ENCODE measurements at places on chromosomes 16 and 17. TPM values are rescaled to one million over a fixed set of nuclear protein-coding genes. Genes with fewer than 3 reads are reported as not detected.

CACNG1 gene
- not detected for total RNA-seq

DNA sequence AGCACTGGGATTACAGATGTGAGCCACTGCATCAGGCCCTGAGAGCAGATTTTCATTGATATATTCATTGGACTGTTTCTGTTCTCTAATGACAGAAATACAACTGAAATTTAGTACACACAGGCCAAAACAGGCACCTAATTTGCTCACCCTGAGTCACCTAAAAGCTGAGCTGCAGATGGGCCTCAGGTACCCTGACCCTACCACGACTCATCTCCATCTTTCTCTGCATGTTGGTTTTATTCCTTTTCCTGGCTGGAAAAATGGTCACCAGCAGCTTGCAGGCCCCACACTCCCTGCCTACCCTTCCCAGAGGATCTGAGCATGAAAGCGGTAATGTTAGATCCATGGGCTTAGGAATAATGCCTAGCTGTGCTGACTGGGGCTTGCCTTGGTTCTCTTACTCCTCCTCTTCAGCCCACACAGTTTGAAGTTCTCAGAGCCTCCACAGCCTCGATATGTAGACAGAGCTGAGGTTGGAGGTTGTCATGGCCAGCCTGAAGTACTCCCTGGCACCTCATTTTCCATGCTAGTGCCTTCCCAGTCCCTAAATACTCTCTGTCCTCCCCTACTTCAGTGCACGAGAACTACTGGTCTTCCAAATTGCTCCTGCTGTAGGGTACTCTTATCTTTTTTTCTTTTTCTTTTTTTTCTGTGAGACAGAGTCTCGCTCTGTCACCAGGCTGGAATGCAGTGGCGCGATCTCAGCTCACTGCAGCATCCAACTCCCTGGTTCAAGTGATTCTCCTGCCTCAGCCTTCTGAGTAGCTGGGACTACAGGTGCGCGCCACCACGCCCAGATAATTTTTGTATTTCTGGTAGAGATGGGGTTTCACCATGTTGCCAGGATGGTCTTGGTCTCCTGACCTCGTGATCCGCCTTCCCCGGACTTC is 51.1 kb downstream of the CENPV start:
- DNase-seq: no peak

DNA sequence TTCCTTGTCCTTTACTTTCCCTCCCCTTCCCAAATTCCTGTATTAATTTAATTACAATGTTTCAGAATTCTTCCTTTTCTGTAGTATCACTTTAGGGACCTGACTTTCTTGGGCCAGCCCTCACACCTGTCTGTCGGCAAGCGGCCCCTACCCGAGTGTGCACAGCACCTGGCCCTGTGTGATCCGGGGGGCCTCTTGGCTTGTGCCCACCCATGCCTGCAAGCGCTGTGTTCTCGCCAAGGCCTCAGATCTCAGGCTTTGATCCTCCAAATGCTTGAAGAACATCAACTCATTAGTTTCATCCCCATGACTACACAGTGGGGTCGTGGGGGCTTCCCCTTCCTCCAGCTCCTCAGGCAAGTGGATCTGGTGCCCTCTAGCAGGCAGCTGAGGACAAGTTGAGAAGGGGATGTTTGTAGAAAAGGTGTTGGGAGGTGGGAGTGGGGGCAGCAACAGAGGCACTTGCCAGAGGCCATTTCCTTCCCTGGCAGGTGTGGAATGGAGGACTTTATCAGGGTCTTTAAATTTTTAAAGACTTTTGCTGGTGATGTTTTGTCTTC is 15.7 kb upstream of the CDH3 start:
- no peak for DNase-seq

- peak; percentile 72 for DNase-seq
These were observed 32.4 kb downstream of the SMARCE1 start for GRCh38 chr17:40615068-40615840.

DNA sequence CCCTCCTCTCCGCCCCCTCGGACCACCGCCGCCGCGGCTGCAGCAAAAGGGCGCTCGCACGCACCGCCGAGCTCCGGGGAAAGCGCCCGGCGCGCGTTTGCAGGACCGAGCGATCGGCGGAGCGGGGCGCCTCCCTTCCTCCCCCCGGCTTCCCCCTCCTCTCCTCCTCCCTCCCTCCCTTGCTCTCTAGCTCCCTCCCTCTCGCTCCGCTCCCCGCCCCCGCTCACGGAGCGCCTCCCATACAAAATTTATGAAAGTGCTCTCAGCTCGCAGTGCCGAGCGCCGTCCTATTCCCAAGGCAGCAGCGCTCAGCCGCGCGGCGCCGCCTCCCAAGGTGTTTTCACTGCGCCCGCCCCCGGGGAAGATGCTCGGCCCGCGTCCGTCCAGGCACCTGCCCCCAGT is at the start of gene RTN4RL1:
Gene RTN4RL1 (minus strand): TSS at position 115 of the 402 bp plus-strand sequence. CDS start 469 bp downstream, outside the sequence.
- DNase-seq: peak; percentile 60

LRRC59 gene
- 102 TPM for total RNA-seq

GRCh38 chr16:60907645-60908044 is 1128.6 kb downstream of the CDH8 start:
- no peak for DNase-seq

TRPV2 gene
- total RNA-seq: 5.3 TPM

HSPB9 gene
- not detected for total RNA-seq

TMEM92 gene
- 12.9 TPM for total RNA-seq

KRT27 gene
- not detected for total RNA-seq

DNA sequence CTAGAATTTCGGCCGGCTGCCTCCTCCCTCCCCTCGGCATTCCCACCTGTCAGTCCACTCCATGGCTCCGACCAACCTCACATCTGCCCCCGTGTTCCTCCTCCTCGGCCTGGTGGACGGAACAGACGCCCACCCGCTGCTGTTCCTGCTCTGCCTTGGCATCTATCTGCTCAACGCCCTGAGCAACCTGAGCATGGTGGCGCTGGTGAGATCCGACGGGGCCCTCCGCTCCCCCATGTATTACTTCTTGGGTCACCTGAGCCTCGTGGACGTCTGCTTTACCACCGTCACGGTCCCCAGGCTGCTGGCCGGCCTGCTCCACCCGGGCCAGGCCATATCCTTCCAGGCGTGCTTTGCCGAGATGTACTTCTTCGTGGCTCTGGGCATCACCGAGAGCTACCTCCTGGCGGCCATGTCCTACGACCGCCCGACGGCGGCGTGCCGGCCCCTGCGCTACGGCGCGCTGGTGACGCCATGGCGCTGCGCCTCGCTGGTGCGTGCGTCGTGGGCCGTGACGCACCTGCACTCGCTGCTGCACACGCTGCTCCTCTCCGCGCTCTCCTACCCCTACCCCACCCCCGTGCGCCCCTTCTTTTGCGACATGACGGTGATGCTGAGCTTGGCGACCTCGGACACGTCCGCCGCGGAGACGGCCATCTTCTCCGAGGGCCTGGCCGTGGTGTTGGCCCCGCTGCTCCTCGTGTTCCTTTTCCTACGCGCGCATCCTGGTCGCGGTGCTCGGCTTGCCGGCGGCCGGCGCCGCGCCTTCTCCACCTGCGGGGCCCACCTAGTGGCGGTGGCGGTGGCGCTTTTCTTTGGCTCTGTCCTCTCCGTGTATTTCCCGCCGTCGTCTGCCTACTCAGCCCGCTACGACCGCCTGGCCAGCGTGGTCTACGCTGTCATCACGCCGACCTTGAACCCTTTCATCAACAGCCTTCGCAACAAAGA is at the start of gene OR3A2:
Gene OR3A2 (minus strand): TSS at position 440 of the 948 bp plus-strand sequence.
- no peak for DNase-seq

GRCh38 chr16:88731699-88732098 is 25.4 kb downstream of the CTU2 start:
- peak; percentile 34 for DNase-seq

- no peak for DNase-seq
These were observed 31.0 kb upstream of the ST6GALNAC1 start for GRCh38 chr17:76674600-76674999.

ARL5C gene
- total RNA-seq: not detected

DNA sequence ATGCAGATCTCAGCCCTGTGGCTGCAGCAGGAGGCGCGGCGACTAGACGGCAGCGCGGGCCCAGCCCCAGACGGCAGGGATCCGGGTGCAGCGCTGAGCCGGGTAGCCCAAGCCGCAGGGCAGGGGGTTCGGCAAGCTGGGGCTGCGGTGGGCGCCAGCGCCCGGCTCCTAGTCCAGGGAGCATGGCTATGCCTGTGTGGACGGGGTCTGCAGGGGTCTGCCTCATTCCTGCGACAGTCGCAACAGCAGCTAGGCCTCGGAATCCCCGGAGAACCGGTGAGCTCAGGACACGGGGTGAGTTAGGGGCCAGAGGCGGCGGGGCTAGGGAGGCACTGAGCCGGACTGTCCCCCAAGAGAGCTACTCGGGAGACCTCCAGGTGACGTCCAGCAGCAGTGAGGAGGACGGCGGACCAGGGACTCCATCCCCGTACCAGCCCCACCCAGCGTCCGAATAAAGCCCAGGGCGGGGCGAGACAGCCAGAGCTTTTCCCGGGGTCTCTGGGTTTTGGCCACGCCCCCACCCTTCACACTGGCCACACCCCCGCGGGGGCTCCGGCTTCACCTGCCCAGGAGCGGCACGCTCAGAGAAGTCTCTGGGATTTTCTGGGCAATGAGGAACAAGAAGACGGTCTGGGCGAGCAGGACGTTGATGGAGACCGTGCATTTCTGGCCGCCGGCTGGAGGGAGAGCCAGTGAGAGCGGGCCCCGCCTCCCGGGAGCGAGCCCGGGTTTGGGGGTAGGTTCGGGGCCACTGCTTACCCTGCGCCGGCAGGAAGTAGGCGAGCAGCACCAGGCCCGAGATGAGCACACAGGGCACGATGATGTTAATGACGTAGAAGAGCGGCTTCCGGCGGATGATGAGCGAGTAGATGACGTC is 1.1 kb downstream of the C17orf107 start:
- DNase-seq: no peak

DNA sequence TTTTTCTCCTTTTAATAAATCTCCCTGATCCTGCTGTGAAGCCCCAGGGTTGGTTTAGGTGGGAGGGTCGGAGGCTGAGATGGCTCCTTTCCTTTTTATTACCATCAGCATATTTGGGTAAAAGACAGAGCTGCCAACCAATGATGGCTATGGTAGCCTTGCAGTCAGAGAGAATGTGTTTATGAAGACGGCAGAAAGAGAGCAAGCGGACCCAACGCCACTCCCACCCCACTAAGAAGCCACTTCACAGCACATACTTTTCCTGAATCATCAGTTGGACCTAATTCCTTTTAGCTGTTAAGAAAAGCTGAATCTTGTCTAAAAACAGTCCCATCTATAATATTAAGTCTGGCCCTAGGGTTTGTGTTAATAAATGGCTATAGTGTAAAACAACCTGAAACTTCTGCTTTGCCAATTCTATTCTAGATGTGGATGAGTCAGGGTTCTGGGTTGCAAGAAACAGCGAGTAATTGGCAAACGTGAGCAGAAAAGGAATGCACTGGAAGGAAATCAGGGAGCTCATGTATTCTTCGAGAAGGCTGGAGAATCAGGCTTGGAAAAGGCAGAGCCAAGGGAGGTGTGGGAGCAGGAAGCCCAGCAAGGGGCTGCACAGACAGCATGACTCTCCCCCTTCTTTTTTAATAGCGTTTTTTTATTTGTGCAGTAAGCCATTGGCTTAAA is 34.0 kb upstream of the PRKCA start:
- no peak for DNase-seq

GRCh38 chr16:66427871-66428681 is 981 bp downstream of the BEAN1 start:
- DNase-seq: no peak

Data from PC-9 (cell line).